ENCODE measurements at places on chromosomes 2 and 18. TPM values are rescaled to one million over a fixed set of nuclear protein-coding genes. Genes with fewer than 3 reads are reported as not detected.

Gene TUBA4B
- not detected for total RNA-seq

Gene BCS1L
- 33.4 TPM for total RNA-seq

Gene REL
- total RNA-seq = 23.4 TPM

Gene ANKRD30B
- not detected for total RNA-seq

Gene HOXD13
- not detected for total RNA-seq

Gene CHST9
- total RNA-seq = not detected

Gene TBR1
- total RNA-seq = under 0.01 TPM
